Camera-type eye (tissue), 1 donor: ENCODE measurements at places on chromosomes 4 and X. TPM values are rescaled to one million over a fixed set of nuclear protein-coding genes. Genes with fewer than 3 reads are reported as not detected.

S100P gene
- 0.27 TPM for total RNA-seq

SLC6A14 gene
- 0.99 TPM for total RNA-seq

CTAG1A gene
- not detected for total RNA-seq

CCKAR gene
- 1.3 TPM for total RNA-seq

ZIC3 gene
- 25.2 TPM for total RNA-seq

F8A2 gene
- not detected for total RNA-seq

MAP7D2 gene
- total RNA-seq, result 3.0 TPM
